ENCODE measurements at places on chromosomes 16 and 17.

- peak; percentile 56 for DNase-seq
These were observed 59.8 kb downstream of the BAIAP2 start for GRCh38 chr17:81094509-81095382.

DNA sequence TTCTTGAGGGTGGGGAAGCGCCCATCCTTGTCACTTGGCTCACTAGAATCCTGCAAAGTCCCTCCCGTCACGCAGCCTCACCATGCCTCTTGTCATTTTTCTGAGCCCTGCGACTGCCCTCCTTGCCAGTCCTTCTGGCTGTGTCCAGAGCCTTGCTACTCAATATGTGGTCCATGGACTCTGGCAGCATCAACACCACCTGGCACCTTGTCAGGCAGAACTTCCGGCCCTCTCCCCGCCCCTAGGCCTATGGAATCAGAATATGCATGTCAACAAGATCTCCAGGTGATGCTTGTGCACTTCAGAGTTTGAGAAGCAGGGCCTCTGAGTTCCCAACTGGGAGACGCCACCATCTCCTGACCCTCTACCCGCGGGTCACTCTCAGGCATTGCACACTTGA, 12.1 kb downstream of the PIMREG start:
- no peak for DNase-seq

- DNase-seq, result no peak
These were observed 20.1 kb downstream of the HBQ1 start for GRCh38 chr16:200388-200787.

DNA sequence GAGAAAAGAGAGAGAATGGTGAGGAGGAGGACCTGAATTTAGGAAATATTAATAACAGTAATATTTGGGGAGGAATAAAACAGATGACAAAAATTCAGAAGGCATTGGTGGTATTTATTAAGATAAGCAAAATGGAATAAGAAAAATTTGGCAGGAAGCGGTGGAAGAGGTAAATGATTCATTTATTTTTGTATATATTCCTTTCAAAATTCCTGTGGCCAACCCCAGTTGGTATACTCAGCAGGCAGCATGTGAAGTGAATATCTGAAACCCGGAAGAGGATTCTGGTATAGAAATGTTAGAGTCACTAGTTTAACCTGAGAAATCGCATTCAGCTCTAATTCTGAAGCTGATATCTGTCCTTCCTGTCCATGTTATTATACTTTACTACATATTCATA, 792.0 kb downstream of the KCNJ2 start:
- DNase-seq, result no peak

- peak; percentile 79 for DNase-seq
These were observed at the start of gene CIAO2B for GRCh38 chr16:66934138-66934838. Gene CIAO2B (minus strand): TSS chr16:66934402. CDS start chr16:66934364, 38 bp downstream.

DNA sequence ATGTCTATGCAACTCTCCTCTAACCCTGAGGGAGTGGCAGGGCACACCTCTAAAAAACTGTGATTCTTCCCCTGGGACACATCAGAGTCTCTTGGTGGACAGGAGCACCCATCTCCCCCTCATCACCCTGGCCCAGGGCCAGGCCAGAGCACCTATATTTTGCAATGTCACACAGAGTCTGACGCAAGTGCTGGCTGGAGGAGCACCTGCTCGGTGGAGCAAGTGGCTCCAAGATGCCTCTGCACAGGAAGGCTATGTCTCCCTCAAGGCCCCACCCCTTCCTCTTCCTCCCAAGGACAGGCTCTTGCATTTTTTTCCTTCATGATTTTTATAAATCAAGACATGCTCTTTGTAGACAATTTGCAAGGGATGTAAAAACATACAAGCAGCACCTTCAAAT, 13.3 kb downstream of the SNN start:
- DNase-seq, result no peak

DNA sequence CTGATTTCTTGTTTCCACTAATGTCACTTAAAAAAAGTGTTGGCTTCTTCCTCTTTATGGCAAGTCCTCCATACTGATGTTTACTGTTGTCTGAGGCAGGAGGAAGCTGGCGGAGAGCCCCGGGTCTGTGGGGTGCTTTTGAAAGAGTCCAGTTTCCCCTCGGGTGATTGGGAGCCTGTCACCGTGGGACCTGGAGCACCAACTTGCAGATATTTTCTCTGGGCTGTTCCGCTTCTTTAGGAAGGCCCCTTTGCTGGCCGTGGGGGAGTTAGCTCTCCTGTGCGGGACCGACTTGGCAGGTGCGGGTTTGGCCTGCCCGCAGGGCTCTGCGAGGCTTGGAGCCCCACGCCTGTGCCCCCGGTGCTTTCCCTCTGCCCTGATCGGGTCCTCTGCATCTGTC, 3.1 kb downstream of the BANP start:
- no peak for DNase-seq

DNA sequence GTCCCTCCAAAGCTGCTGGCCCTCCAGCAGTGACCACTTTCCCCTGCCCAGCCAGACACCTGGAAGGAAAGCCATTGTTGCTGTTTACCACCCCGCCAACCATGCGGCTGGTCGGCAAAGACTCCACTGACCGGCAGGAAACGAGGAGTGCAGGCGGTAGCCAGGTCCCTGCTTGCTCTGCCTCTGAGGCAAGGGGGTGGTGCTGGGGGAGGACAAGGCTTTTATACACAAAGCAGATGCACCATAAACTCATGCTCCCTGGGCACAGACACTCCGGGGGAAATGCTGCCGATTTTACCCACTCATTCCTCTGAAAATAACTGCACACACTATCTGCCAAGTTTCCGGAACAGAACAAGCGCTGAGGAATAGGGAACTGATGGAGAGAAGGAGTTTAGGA, 62.8 kb upstream of the GRIN2A start:
- no peak for DNase-seq

Data from effector CD8-positive, alpha-beta T cell (primary cell).